ENCODE measurements at places on chromosomes 11 and 22.

- DNase-seq, result no peak
These were observed 230.1 kb upstream of the NAV2 start for GRCh38 chr11:19482319-19483100.

GRCh38 chr11:45463541-45463940 lies 177.4 kb upstream of the SYT13 start:
- no peak for DNase-seq

DNA sequence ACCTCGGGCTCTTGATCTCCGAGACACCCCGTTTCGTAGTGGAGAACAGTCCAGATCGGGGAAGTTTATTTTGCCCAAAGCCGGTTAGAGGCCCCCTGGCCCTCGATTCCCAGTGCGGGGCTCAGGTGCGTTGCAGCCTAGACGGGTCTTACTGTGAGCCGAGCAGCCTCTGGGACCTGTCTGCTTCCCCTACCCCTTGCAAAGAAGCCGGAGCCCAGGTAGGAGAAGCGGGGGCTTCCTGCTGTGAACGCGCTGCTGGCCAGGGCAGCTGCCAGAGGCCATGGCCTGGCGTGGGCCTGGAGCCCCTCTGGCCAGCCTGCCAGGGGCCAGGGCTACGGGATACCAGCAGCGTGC lies 621 bp downstream of the TSPO start:
- DNase-seq, result no peak

GRCh38 chr11:77617892-77618291 lies 19.7 kb downstream of the CLNS1A start:
- no peak for DNase-seq

- DNase-seq, result no peak
These were observed 1155.2 kb upstream of the CNTN5 start for GRCh38 chr11:97865424-97866012.

- no peak for DNase-seq
These were observed 18.7 kb downstream of the H19 start for GRCh38 chr11:1978720-1979473.

GRCh38 chr22:30261134-30261533 lies 5.5 kb downstream of the OSM start:
- no peak for DNase-seq

- peak; percentile 83 for DNase-seq
These were observed 87.8 kb upstream of the TOP3B start for GRCh38 chr22:22070371-22070824.

GRCh38 chr22:31585161-31585859 lies 76.7 kb downstream of the PISD start:
- no peak for DNase-seq

DNA sequence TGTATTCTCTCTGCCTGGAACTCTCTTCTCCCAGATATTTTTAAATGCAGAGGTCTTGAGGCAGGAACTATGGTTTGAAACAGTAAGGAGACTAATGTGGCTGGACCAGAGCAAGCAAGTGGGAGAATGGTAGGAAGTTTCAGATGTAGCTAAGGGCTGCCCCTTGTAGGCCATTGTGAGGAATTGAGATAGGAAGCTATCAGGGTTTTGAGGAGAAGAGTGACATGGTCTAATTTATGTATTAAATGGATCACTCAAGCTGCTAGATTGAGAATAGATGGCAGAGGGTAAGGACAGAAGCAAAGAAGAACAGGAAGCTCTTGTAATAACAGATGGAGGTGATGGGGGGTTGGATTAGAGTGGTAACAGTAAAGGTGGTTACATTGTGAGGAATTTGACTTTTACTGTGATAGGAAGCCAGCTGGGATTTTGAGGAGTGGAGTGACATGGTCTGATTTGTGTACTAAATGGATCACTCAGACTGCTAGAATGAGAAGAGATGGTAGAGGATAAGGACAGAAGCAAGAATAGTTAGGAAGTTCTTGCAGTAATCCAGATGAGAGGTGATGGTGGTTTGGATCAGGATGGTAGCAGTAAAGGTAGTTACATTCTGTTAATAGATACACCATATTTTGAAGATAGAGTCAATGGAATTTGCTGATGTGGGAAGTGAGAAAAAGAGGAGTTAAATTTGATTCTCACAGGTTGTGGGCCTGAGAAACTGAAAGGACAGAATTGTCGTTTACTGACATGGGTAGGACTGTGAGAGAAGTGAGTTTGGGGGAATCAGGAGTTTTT lies 63.0 kb downstream of the HIPK3 start:
- no peak for DNase-seq

GRCh38 chr22:27668828-27669797 lies 132.4 kb downstream of the MN1 start:
- no peak for DNase-seq

DNA sequence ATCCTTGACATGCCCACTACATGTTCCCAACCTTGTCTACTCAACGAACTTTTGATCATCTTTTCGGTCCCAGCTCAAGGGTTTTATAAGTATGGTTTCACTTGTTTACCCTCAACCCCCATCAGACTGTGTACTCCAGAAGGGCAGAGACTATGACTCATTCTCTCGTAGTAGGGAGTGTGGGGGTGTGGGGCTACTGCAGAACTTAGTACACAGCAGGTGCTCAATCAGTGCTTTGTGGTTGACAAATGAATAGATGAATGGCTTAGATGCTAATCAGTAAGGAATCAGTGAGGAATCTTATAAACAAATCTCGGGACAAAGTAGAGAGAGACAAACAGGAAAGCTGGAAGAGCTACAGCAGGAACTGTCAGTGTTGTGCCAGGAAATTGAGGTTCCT lies 151.7 kb upstream of the PLET1 start:
- DNase-seq, result peak; percentile 29

DNA sequence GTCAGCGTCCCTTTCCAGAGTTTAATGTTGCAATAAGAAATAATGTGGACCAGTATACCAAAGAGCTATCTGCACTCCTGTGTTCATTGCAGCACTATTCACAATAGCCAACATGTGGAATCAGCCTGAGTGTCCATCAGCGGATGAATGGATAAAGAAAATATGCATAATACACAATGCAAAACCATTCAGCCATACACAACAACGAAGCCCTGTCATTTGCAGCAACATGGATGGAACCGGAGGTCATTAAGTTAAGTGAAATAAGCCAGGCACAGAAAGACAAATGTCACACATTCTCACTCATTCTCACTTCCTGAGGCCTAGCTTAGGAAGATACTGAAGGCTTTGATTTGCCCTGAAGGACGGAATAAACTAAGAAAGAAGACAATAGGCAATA lies 22.1 kb downstream of the SLC5A4 start:
- no peak for DNase-seq

- no peak for DNase-seq
These were observed 124.3 kb upstream of the TTC12 start for GRCh38 chr11:113189909-113190667.

DNA sequence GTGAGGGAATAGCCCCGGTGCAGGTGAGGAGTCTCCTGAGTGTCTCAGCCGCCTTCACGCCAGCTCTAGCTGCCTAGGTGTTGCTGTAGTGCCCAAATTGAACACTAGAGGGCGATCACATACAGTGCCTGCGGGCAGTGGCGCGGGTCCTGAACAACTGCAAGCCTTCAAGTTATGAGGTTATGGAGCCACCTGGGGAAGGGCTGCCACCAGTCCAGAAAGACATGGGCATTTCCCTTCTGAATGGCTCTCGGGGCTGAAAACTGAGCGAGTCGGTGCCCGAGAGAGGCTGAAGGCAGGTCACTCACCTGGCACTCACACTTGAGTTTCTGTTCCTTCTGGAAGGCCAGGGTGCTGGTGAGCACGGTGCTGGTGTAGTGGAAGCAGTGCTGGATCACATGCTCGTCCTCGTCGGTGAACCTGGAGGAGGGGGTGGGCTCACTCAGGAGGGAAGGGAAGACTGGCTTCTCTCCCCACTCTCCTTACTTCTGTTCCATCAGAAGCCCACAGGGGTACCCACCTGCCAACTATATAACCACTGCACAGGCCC lies 88.4 kb downstream of the PDE2A start:
- DNase-seq, result no peak

- DNase-seq, result no peak
These were observed 113.0 kb downstream of the ADAMTS15 start for GRCh38 chr11:130561441-130561881.

DNA sequence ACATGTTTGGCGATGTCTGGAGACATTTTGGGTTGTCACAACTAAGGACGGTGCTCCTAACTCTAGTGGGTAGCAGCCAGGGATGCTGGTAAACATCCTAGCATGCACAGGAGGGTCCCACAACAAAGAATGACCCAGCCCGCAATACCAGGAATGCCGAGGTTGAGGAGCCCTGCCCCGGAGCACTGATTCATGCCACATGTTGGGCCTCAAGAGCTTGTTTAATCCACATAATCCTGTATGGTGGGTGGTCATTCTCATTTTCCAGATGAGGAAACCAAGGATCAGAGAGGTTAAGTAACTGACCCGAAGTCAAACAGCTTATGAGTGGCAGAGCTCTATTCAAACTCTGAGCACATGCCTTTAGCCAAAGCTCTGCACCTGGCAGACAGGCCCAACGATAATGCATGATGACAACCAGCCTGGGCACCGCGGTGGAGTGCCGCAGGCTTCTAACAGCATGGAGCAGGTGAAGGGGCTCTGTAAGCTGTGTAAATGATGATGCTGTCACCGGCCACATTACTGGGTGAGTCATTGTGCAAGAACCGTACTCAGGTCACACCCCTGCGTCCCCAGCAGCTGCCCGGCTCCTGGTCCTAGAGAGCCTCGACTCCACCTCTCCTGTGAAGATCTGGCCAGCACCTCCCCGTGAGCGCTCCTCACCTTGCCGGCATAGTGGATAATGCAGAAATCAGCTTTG lies 58.6 kb downstream of the APOL1 start:
- no peak for DNase-seq

GRCh38 chr11:43952401-43953342 lies 10.2 kb downstream of the C11orf96 start:
- no peak for DNase-seq

DNA sequence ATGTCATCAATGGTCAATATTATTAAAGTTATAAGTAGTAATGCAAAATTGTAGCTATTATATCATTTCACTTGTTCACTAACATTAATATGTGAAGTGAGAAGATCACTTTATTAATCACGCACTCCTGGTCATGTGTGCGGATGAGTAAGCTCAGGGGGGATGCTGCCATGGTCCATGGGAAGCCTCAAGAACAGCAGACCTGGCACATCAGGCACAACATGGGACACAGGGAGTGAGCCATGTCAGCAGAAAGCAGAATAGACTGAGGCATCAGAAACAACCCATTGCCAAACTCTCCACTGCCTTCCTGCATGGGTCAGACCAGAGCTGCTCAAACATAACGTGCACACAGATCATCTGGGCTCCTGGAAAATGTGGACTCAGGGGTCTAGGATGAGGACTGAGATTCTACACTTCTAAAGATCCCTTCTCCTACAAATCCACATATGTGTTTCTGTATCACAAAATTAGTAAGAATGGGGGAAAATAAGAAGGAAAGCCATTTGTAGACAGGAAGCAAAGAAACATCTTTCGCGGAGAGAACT lies 63.8 kb upstream of the VPREB1 start:
- no peak for DNase-seq
